ENCODE measurements at places on chromosomes 11 and 22. TPM values are rescaled to one million over a fixed set of nuclear protein-coding genes. Genes with fewer than 3 reads are reported as not detected.

- H3K36me3 ChIP-seq: no peaks in the 10 kb centered on the region
- no peak overlapping the region for H3K27ac ChIP-seq
- DNase-seq: no peak
- H3K27me3 ChIP-seq: no peaks in the 10 kb centered on the region
Observed at GRCh38 chr11:64226507-64227051, 505 bp downstream of the NUDT22 start.

Gene CDC45
- 40.0 TPM for polyA plus RNA-seq

Gene KRTAP5-7
- polyA plus RNA-seq: not detected

DNA sequence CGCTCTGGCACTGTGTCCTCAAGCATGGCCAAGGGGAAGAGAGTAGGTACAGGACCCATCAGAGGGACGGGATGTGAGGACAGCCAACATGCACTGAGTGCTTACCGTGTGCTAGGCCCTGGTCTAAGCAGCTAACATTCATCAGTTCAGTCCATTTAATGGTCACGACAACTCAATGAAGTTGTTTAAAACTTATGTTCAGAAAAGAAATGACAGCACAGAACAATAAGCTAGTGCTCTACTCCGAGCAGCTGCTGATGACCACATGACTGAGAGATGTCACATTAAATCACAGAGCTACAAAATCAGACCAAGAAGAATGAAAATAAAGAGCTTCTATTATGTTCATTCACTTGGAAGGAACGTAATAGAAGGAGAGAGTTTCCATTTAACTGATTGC is 26.3 kb downstream of the PRDM10 start:
- H3K27me3 ChIP-seq: no peaks in the 10 kb centered on the region
- no peak overlapping the region for H3K4me3 ChIP-seq
- no peak for DNase-seq
- H3K4me1 ChIP-seq: no peaks in the 10 kb centered on the region
- no peaks in the 10 kb centered on the region for H3K36me3 ChIP-seq

Gene MYO18B
- polyA plus RNA-seq: 0.77 TPM

DNA sequence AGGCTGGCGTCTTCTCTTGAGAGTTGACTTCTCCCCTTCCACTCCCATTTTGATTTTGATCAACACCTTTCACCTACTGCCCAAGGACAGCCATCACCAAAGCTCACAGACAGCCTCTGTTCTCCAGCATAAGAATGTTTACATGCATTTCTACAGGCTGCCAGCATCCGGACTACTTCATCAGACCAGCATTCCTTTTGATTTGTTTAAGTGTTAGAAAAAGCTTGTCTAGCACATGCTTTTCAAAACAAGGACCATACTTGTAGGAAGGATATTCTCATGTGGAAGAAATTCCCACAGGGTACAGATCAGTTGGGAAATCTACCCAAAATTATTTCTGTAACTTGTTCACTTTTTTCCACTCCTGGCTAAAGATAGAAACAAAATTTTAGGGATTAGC is 6.2 kb upstream of the KCNA4 start:
- DNase-seq: no peak
- H3K27ac ChIP-seq: no peak overlapping the region
- H3K4me1 ChIP-seq: peaks cover 7% of the 10 kb centered on the region

GRCh38 chr11:31509051-31509428 is 382 bp downstream of the IMMP1L start:
- DNase-seq: no peak
- peak overlapping the region; percentile 82 for H3K4me3 ChIP-seq
- H3K27me3 ChIP-seq: no peaks in the 10 kb centered on the region
- peak overlapping the region; percentile 46 for H3K27ac ChIP-seq
- H3K4me1 ChIP-seq: no peaks in the 10 kb centered on the region

Gene MTMR2
- 16.7 TPM for polyA plus RNA-seq

DNA sequence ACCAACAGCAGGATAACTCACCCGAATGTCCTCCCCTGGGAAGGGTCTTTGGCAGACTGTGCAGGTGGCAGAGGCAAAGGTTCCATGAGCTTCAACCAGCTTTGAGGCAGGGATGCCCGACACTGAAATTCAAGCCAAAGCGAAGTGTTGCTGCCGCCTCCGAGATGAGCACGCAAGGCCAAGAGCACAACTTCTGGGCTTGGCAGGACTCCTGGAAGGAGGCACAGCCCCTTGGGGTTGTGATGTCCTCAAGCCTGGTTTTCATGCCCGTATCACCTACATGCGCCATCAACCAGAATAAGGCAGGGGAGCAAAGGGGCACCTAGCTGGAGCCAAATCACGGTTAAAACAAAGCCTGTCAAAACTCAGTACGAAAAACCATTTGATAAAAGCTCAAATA is 5.7 kb downstream of the SIRT3 start:
- no peak overlapping the region for H3K4me3 ChIP-seq
- no peaks in the 10 kb centered on the region for H3K36me3 ChIP-seq
- DNase-seq: no peak
- no peaks in the 10 kb centered on the region for H3K4me1 ChIP-seq
- H3K27ac ChIP-seq: no peak overlapping the region

Gene CARNS1
- 0.82 TPM for polyA plus RNA-seq

GRCh38 chr22:44452531-44453420 is 45.3 kb downstream of the RTL6 start:
- no peak overlapping the region for H3K27ac ChIP-seq
- DNase-seq: no peak
- H3K27me3 ChIP-seq: no peaks in the 10 kb centered on the region
- H3K4me1 ChIP-seq: no peaks in the 10 kb centered on the region

Gene ELMOD1
- 0.47 TPM for polyA plus RNA-seq

DNA sequence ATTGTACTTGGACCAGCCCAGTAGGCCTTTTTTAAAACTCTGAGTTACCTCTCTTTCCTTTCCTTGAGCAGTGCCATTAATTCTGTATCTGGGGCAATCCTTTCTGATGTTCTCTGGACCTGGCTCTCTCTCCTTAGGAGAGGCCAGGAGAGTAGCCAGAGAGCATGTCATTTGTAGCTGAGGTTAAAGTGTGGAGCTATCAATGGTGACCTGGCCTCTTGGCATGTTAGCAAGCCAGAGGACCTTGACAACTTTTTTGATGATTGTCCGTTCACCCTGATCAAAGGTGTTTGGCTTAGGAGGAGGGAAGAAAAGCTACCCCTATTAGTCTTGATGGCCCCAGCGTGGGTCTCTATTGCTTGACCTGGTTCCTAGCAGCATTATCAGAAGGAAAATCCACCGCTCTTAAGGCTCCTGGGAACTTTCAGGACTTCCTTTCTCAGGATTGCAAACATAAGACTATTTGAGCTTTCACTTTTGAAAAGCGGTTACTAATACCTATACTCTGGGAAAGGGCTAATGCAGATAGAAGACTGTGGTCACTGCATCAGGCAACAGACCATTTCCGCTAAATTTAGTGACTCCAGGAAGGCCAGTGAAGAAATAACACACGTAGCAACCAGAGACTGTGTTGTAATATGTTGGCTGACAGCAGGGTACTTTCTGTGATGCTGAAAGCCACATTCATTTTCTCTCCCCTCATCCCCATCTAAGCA is 18.2 kb downstream of the LIMK2 start:
- H3K4me3 ChIP-seq: no peak overlapping the region
- no peaks in the 10 kb centered on the region for H3K4me1 ChIP-seq
- no peaks in the 10 kb centered on the region for H3K27me3 ChIP-seq
- no peaks in the 10 kb centered on the region for H3K36me3 ChIP-seq
- DNase-seq: no peak

DNA sequence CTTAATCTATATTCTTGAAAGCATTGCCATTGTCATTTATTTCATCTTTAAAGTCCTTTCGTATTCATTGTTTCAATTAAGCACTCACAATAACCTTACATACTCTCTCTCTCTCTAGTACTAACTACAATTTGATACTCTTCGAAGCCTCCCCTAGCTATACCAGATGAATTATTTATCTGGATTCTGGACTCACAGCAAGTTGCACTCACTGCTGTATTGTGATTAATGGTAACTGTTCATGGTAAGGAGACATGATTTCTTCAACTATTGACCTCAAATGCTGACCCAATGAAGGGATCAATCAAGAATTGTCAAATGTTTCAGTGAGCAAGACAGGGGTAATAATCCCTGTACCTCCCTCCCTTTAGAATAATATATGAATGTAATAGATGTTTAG is 6.0 kb upstream of the OR52B6 start:
- no peaks in the 10 kb centered on the region for H3K36me3 ChIP-seq
- H3K4me1 ChIP-seq: no peaks in the 10 kb centered on the region
- no peak overlapping the region for H3K27ac ChIP-seq
- no peak overlapping the region for H3K4me3 ChIP-seq
- DNase-seq: no peak

DNA sequence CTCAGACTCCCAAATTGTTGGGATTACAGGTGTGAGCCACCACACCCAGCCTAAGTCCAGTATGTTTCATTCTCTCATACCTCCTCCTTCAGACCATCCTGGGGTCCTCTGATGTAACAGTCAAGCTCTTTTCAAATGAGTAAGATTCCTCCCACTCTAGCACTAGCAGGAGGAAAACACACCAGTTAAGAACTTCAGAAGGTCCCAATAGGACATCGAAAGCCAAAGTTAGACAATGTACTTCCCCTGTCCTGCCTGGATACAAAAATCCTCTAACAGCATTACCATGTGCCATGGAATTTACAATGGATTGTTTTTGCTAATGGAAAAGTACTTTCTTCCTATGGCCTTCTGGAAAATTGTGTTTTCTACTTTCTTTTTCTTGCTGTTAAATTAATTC is 67.1 kb downstream of the CCDC34 start:
- H3K4me1 ChIP-seq: no peaks in the 10 kb centered on the region
- no peak overlapping the region for H3K27ac ChIP-seq
- no peaks in the 10 kb centered on the region for H3K36me3 ChIP-seq

DNA sequence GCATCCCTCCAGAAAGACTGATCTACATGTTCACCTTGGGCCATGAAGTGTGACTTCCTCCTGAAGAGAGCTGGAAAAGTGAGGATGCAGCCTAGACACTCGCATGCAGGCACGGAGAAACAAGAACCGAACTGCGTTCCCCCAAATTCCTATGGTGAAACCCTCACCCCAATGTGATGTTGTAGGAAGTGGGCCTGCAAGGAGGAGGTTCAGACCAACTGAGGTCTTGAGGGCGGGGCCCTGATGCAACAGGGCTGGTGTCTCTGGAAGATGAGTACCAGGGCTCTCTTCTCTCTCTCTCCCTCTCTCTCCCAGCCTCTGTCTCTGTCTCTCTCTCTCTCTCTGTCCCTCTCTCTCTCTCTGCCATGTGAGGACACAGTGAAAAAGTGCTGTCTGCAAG is 501.1 kb downstream of the BRD1 start:
- DNase-seq: no peak
- H3K27me3 ChIP-seq: no peaks in the 10 kb centered on the region
- H3K4me3 ChIP-seq: no peak overlapping the region
- H3K27ac ChIP-seq: no peak overlapping the region
- H3K4me1 ChIP-seq: no peaks in the 10 kb centered on the region

- no peaks in the 10 kb centered on the region for H3K4me1 ChIP-seq
- no peak overlapping the region for H3K4me3 ChIP-seq
Observed at GRCh38 chr11:61114913-61115312, 12.6 kb downstream of the CD5 start.

DNA sequence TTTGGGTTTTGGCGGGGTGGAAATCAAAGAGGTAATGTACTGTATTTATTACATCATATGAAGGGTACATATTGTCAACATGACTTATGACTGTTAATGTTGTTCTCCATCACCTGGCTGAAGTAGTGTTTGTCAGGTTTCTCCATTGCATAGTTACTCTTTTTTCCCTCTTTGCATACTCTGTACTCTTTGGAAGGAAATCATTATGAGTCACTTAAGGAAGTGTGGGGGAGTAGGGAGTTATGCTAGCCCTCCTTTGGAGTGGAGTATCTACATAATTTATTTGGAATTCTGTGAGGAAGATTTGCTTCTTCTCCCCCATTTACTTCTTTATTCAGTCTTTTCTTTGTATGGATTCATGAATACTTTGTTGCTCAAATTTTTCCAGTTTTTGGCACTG is 3.6 kb upstream of the PGR start:
- no peak overlapping the region for H3K27ac ChIP-seq
- no peak overlapping the region for H3K4me3 ChIP-seq
- H3K4me1 ChIP-seq: peaks cover 6% of the 10 kb centered on the region
- no peak for DNase-seq
- H3K36me3 ChIP-seq: no peaks in the 10 kb centered on the region

DNA sequence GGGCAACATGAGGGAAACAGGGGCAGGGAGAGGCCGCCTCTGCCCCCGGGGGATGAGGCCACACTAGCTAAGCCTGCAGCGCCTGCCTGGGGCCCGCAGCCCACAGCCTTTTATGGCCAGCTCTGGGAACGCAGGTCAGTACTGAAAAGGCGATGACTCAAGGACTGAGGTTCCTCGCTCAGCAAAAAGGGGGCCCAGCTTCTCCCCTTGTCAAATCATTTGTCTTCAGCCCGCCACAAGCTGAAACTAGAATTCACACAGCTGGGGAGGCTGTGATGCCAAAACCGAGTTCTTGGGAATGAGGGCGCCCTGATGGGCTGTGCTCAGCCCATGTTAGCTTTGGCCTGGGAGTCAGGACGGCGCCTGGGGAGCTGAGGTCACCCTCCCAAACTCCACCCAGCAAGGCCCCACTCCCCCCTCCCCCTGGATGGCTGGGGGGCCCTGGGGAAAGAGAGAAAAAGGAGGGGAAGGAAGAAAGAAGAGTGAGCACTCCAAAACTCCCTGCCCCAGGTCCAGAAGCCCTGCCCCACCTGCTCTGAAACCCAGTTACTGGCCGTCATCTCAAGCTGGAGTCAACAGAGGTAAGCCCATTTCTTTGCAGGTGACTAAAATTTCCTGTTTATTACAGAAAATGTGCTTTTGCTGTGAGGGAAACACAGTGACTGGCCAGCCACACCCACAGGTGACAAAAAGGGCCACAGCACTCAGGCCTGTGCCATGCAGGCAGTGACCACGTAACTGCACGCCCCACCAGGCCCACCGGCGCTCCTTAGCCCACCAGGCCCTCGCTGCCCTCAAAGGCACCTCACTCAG is 13.7 kb downstream of the EHD1 start:
- no peak for DNase-seq
- H3K36me3 ChIP-seq: no peaks in the 10 kb centered on the region
- H3K4me1 ChIP-seq: peaks cover 16% of the 10 kb centered on the region
- no peak overlapping the region for H3K27ac ChIP-seq

Gene F2
- 0.11 TPM for polyA plus RNA-seq

Gene MMP13
- polyA plus RNA-seq: not detected

DNA sequence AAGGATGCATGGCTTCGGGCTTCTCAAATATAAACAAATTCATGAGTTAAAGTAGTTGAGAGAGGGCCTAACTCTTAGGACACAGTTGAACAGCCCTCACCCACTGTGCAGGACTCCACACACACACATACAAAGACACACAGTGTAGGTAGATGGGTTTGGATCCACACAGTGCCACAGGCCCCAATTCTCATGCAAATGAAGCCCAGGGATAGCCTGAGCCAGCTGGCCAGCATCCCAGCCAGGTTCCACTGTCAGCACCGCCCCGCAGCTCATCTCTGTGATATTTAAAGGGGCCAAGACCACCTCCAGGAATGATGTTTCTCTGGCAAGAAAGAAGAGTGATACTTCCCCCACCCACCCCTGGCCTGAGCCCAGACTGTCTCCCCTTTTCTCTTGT is 11.7 kb downstream of the SLC35C1 start:
- no peak for DNase-seq
- H3K36me3 ChIP-seq: no peaks in the 10 kb centered on the region

Gene UCP2
- polyA plus RNA-seq: 79.1 TPM

Data from H1 (cell line).